ENCODE measurements at places on chromosomes 4 and X.

DNA sequence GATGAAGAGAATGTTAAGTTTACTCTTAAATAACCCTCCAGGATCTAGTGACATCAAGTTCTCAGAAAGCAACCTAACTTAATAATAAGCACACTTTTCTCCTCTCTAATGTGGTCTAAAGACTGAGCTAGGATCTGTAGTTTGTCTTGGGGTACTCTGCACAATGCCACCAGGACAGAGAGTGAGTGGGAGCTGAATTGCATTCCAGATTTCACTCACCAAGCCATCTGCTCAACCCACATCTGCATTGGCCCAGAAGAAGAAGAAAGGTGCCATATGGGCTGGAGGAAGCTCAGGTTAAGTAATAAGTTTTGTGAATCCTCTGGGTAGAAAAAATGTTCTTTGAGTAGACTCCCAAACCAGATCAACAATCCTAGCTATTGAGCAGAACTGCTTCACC is 384.6 kb downstream of the PPP3CA start:
- no peak for DNase-seq
- H3K4me3 ChIP-seq, result no peak overlapping the region
- H3K27me3 ChIP-seq, result peaks cover 3% of the 10 kb centered on the region
- no peak overlapping the region for H3K27ac ChIP-seq

GRCh38 chr4:124846306-124846705 is 133.8 kb upstream of the ANKRD50 start:
- no peak for DNase-seq
- H3K27me3 ChIP-seq, result no peaks in the 10 kb centered on the region
- H3K4me1 ChIP-seq, result no peaks in the 10 kb centered on the region
- no peak overlapping the region for H3K4me3 ChIP-seq
- no peaks in the 10 kb centered on the region for H3K36me3 ChIP-seq

GRCh38 chrX:30039768-30040167 is 175.6 kb upstream of the MAGEB2 start:
- no peak overlapping the region for H3K27ac ChIP-seq
- no peaks in the 10 kb centered on the region for H3K36me3 ChIP-seq
- H3K4me3 ChIP-seq, result no peak overlapping the region
- no peaks in the 10 kb centered on the region for H3K27me3 ChIP-seq
- no peak for DNase-seq

- H3K4me1 ChIP-seq, result no peaks in the 10 kb centered on the region
- no peaks in the 10 kb centered on the region for H3K36me3 ChIP-seq
- H3K4me3 ChIP-seq, result no peak overlapping the region
- no peak overlapping the region for H3K27ac ChIP-seq
- no peak for DNase-seq
- peaks cover 5% of the 10 kb centered on the region for H3K27me3 ChIP-seq
These were observed 36.8 kb downstream of the TMPRSS11A start for GRCh38 chr4:67926485-67926884.

- no peak overlapping the region for H3K27ac ChIP-seq
- no peaks in the 10 kb centered on the region for H3K27me3 ChIP-seq
These were observed 40.1 kb downstream of the LDB2 start for GRCh38 chr4:16858275-16858752.

- peaks cover 4% of the 10 kb centered on the region for H3K4me1 ChIP-seq
- H3K27me3 ChIP-seq, result no peaks in the 10 kb centered on the region
- H3K36me3 ChIP-seq, result peaks cover 3% of the 10 kb centered on the region
- DNase-seq, result no peak
- H3K27ac ChIP-seq, result no peak overlapping the region
These were observed 16.6 kb upstream of the UBE2D3 start for GRCh38 chr4:102843938-102844337.

- no peak for DNase-seq
- no peaks in the 10 kb centered on the region for H3K4me1 ChIP-seq
- no peak overlapping the region for H3K4me3 ChIP-seq
- peaks cover 20% of the 10 kb centered on the region for H3K27me3 ChIP-seq
- H3K36me3 ChIP-seq, result no peaks in the 10 kb centered on the region
- no peak overlapping the region for H3K27ac ChIP-seq
These were observed 99.0 kb upstream of the QRFPR start for GRCh38 chr4:121479808-121480207.

GRCh38 chr4:169063441-169063840 is 53.4 kb upstream of the CBR4 start:
- H3K4me3 ChIP-seq, result no peak overlapping the region
- no peak for DNase-seq
- H3K27ac ChIP-seq, result no peak overlapping the region
- H3K4me1 ChIP-seq, result no peaks in the 10 kb centered on the region
- no peaks in the 10 kb centered on the region for H3K27me3 ChIP-seq

DNA sequence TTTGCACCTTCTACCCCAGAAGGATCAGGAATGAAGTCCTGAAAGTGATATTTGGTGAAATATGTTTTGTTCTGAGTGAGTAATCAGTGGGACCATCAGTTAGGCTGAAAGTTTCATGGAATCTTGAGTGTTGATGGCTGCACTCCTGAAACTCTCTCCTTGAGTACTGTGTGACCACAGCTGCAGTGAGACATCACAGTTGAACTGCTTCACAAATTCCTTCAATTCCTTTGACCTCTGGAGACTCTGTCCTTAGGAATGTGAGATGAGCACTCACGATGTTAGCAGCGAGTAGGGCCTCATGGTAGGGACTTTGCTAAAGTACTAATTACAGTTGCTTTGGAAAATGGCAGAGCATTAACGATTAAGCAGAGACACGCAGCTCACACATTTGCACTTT is 142.9 kb upstream of the SLC4A4 start:
- no peaks in the 10 kb centered on the region for H3K36me3 ChIP-seq
- H3K4me1 ChIP-seq, result peaks cover 8% of the 10 kb centered on the region
- H3K4me3 ChIP-seq, result no peak overlapping the region
- no peak overlapping the region for H3K27ac ChIP-seq
- H3K27me3 ChIP-seq, result peaks cover 17% of the 10 kb centered on the region
- DNase-seq, result no peak

DNA sequence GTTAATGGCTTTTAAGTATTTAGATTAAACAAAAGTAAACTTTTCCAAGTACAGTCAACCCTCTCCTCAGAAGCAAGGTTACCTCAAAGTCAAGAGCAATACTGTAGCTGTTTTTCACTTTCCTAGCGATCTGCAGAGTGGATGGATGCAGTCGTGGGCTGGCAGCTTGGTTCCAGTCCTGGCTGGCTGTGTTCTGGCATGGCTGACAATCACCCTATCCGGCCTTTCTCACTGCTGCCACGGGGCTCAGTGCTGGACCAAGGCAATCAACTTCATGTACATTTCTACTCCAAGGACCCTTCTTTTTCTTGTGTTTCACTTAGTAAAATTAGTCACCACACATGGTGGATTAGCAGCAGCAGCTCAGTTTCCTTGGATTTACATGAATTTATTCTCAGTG is 208.3 kb downstream of the GABRB1 start:
- no peaks in the 10 kb centered on the region for H3K4me1 ChIP-seq
- H3K4me3 ChIP-seq, result no peak overlapping the region
- H3K36me3 ChIP-seq, result no peaks in the 10 kb centered on the region
- DNase-seq, result no peak
- no peak overlapping the region for H3K27ac ChIP-seq
- no peaks in the 10 kb centered on the region for H3K27me3 ChIP-seq

DNA sequence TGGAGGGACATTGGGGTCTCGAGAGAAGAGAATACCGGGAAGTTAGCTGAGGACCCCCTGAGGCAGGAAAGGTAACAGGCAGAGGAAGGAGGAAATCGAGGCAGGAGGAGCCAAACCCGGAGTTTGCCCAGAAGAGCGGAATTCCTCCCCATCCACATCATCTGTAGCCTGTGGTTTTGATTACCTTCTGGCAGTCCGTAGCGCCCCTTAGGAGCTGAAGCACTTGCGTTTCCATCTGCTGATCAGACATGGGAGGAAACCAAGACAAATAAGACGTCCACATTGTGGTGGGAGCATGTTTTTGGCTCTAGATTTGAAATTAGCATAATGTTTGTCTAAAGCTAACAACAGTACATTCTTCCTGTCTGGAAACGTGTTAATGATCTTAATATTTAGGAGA is 26.8 kb upstream of the HMX1 start:
- H3K36me3 ChIP-seq, result no peaks in the 10 kb centered on the region
- no peak overlapping the region for H3K4me3 ChIP-seq
- no peak overlapping the region for H3K27ac ChIP-seq
- no peak for DNase-seq
- no peaks in the 10 kb centered on the region for H3K4me1 ChIP-seq
- H3K27me3 ChIP-seq, result peaks cover 16% of the 10 kb centered on the region

- no peak overlapping the region for H3K4me3 ChIP-seq
- H3K36me3 ChIP-seq, result no peaks in the 10 kb centered on the region
- H3K27ac ChIP-seq, result no peak overlapping the region
- no peaks in the 10 kb centered on the region for H3K27me3 ChIP-seq
- DNase-seq, result no peak
- no peaks in the 10 kb centered on the region for H3K4me1 ChIP-seq
These were observed 154.1 kb upstream of the PJA1 start for GRCh38 chrX:69319376-69319775.

GRCh38 chr4:187940299-187940698 is 55.3 kb upstream of the ZFP42 start:
- no peaks in the 10 kb centered on the region for H3K4me1 ChIP-seq
- no peaks in the 10 kb centered on the region for H3K27me3 ChIP-seq
- no peak overlapping the region for H3K4me3 ChIP-seq
- H3K36me3 ChIP-seq, result no peaks in the 10 kb centered on the region

- H3K4me3 ChIP-seq, result no peak overlapping the region
- H3K27me3 ChIP-seq, result no peaks in the 10 kb centered on the region
- H3K4me1 ChIP-seq, result no peaks in the 10 kb centered on the region
- DNase-seq, result no peak
- H3K36me3 ChIP-seq, result peaks cover 6% of the 10 kb centered on the region
These were observed 167.7 kb downstream of the NPNT start for GRCh38 chr4:106063009-106063408.

GRCh38 chrX:19964017-19964710 is 26.7 kb downstream of the BCLAF3 start:
- no peak overlapping the region for H3K27ac ChIP-seq
- H3K4me3 ChIP-seq, result no peak overlapping the region
- H3K27me3 ChIP-seq, result no peaks in the 10 kb centered on the region
- H3K36me3 ChIP-seq, result peaks cover 11% of the 10 kb centered on the region
- H3K4me1 ChIP-seq, result peaks cover 15% of the 10 kb centered on the region
- peak; percentile 27 for DNase-seq

- no peaks in the 10 kb centered on the region for H3K36me3 ChIP-seq
- H3K27me3 ChIP-seq, result peaks cover 27% of the 10 kb centered on the region
- H3K4me3 ChIP-seq, result no peak overlapping the region
- DNase-seq, result no peak
These were observed 4.3 kb downstream of the BANK1 start for GRCh38 chr4:101794806-101795205.

GRCh38 chrX:146831994-146832393 is 17.4 kb upstream of the CXorf51A start:
- H3K36me3 ChIP-seq, result no peaks in the 10 kb centered on the region
- DNase-seq, result no peak
- no peaks in the 10 kb centered on the region for H3K4me1 ChIP-seq
- no peak overlapping the region for H3K4me3 ChIP-seq
- no peaks in the 10 kb centered on the region for H3K27me3 ChIP-seq

- no peak for DNase-seq
- no peak overlapping the region for H3K4me3 ChIP-seq
- peaks cover 1% of the 10 kb centered on the region for H3K4me1 ChIP-seq
These were observed 15.0 kb upstream of the CT47A1 start for GRCh38 chrX:121000589-121000988.

- no peaks in the 10 kb centered on the region for H3K36me3 ChIP-seq
- DNase-seq, result no peak
- no peak overlapping the region for H3K4me3 ChIP-seq
These were observed 47.3 kb upstream of the GAB1 start for GRCh38 chr4:143289370-143289769.

- DNase-seq, result no peak
These were observed 254.4 kb downstream of the BCOR start for GRCh38 chrX:39843318-39843717.

DNA sequence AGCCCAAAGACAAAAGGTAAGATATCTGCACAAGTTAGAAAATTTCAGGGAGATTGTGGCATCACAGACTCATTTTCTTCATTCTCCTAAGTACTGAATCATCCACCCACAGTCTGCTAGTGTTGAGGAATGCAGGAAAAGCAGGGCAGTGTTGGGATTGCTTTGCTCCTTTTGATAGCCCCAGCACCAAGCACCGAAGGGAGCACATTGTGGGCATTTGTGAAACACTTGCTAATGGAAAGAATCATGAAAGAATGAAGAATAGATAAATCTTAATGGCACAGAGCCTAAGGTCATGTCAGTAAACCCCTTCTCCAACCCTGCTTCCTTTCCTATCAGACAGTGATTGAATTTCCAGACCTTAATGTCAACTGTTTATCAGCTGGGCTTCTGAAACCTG is 103.1 kb upstream of the GPRIN3 start:
- peaks cover 3% of the 10 kb centered on the region for H3K4me1 ChIP-seq
- no peak for DNase-seq

DNA sequence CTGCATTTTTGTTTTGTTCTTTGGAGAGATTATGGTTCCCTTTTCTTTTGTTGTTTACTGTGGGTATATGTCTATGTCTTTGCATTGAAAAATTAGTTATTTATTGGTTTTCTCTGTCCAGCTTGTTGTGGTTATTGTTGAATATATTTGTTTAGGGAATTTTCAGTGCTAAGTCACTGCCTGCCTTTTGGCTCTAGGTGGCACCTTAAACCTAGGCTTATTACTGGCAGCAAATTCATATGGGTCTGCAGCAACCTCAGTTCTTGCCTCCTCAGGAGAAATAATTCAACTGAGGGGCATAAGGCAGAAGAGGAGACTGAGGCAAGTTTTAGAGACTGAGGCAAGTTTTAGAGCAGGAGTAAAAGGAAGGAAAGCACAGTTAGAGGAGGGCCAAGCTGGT is 1157.3 kb upstream of the AGA start:
- DNase-seq, result no peak
- no peaks in the 10 kb centered on the region for H3K4me1 ChIP-seq
- no peaks in the 10 kb centered on the region for H3K36me3 ChIP-seq
- H3K27ac ChIP-seq, result no peak overlapping the region
- no peak overlapping the region for H3K4me3 ChIP-seq

GRCh38 chr4:7539659-7540058 is 104.9 kb upstream of the PSAPL1 start:
- no peak overlapping the region for H3K4me3 ChIP-seq
- no peaks in the 10 kb centered on the region for H3K27me3 ChIP-seq
- no peaks in the 10 kb centered on the region for H3K36me3 ChIP-seq

All from activated naive CD8-positive, alpha-beta T cell treated with anti-CD3 and anti-CD28 coated beads, Interleukin-2, amount 50 U/mL, for 24 hours (primary cell).